ENCODE measurements at places on chromosomes 7 and 10.

DNA sequence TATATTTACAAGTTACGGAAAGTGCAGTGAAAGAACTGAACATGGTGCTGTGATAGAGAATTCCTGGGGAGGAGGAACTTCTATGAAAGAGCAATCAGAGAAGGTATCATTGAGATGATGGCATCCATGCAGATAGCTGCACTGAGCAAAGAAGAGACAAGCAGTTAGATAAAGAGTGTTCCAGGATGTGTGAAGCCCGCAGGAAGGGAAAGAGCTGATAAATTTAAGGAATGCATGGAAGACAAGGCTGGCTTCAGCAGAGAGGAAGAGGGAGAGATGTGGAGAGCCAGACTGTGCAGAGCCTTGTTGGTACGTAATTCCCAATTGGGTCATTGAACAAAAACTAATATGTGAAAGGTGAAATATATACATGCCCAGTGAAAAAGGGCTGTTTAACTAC is 538.9 kb downstream of the INHBA start:
- no peak for DNase-seq

- no peak for DNase-seq
Measured at GRCh38 chr10:24854256-24854655, 98.2 kb downstream of the PRTFDC1 start.

DNA sequence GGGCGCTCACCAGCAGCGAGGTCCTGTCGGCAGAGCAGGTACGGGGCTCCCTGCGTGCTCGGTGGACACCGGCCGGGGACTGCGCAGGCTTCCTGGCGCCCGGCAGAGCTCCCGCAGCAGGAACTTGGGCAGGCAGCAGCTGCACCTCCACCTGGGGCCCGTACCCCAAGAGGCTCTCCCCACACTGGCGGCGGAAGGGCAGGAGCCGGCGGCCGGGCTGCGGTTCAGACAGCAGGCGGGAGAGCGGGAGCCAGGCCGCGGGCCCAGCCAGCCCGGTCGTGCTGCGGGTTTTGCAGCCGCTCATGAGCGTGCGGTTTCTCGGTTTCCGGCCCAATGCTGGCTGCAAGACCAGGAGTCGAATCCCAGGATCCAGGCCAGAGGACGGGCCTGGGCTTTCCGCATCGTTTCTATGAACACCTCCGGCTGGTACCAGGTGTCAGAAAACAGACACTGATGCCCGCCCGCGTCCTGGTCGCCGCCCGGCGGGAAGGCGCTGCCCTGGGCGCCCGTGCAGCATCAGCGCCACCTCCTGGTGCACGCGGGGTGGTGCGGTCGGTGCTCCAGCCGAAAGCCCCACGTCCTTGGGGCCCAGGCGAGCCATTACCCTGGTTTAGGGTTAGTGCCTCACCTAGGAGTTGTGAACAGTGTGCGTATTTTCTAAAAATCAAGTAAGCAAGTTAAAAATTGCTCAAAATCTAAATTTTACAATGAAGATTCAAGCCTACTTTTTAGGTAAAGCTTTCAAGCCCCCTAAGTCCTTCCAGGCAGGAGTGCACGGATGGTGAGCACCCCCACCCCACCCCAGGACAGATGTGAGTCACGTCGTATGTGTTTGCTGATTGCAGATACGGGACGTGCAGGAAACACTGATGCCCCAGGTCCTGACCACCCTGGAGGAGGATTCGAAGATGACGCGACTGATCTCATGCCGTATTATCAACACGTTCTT is 47.4 kb upstream of the PRKAR1B start:
- DNase-seq: no peak

GRCh38 chr7:50214126-50214670 is 90.3 kb upstream of the IKZF1 start:
- no peak for DNase-seq

- no peak for DNase-seq
Measured at GRCh38 chr10:132878091-132878729, 64.2 kb downstream of the CFAP46 start.

- peak; percentile 71 for DNase-seq
Measured at GRCh38 chr10:59098387-59098786, 78.1 kb upstream of the PHYHIPL start.

GRCh38 chr10:16717622-16718395 is 99.4 kb downstream of the RSU1 start:
- peak; percentile 49 for DNase-seq

GRCh38 chr10:43071865-43072650 is 4.8 kb upstream of the RET start:
- DNase-seq: no peak

DNA sequence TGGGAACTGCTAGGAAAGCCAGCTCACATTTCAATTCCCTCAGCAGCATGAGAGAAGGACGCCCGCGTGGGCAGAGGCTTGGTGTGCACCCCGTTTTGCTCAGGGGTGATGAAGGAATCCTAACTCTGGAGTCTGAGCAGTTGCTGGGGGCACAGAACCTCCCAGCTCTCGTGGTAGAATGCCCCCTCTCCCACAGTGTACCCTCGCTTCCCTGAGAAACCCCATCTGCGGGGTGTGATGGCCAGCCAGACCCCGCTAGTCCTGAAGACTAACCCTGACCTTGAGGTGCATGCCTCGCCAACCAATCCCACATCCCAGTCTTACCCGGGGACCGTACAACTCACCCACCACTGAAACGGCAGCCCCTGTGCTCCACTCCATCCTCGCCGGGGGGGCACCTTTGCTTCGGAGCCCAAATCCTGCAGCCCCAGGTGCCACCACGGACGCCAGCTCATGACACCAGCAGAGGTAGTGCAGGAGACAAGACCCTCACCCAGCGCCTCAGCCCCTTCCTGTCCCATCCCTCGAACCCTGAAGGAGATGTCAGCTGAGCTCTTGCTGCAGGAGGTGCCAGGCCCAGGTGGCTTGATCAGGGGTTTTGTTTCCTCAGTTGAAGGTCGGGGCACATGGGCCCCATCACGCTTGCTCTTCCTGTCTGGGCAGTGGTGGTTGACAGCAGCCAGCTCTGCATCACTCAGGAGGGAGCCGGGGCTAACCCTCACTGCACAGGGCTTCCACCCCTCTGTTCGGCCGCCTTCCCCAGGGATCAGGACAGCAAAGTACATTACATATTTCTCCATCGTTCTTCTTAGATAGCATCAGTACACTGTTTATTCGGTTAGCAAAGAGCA is 236.5 kb downstream of the MGMT start:
- DNase-seq: no peak

GRCh38 chr10:16964576-16965343 is 147.5 kb upstream of the RSU1 start:
- DNase-seq: no peak

GRCh38 chr7:31432836-31433340 is 81.0 kb upstream of the ITPRID1 start:
- DNase-seq: no peak

- no peak for DNase-seq
Measured at GRCh38 chr10:36141856-36142560, 499.9 kb upstream of the FZD8 start.

DNA sequence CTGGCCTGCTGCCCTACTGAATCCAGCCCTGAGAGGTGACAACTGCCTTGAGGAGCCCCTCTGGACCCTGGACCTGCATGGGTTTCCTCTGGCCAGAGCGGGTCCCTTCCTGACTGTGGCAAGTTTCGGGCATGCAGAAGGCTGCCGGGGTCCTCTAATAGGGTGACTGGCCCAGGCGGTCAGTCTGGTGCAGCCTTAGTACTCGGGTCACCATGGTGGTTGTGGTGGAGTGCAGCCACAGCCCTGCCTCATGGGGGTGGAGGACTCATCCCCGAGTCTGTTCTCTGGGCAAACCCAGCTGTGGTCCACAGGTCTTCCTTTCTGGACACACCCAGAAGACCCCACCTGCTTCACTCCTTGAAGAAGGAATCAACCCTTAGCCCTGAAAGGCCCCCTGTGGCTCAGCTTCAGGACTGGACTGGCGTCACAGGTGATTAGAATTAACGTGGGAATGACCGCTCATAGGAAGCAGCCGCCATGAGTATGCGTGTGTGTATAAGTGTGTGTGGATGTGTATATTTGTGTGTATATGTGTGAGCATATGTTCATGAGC is 28.7 kb downstream of the RAMP3 start:
- DNase-seq: no peak
